ENCODE measurements at places on chromosomes 13 and 19.

DNA sequence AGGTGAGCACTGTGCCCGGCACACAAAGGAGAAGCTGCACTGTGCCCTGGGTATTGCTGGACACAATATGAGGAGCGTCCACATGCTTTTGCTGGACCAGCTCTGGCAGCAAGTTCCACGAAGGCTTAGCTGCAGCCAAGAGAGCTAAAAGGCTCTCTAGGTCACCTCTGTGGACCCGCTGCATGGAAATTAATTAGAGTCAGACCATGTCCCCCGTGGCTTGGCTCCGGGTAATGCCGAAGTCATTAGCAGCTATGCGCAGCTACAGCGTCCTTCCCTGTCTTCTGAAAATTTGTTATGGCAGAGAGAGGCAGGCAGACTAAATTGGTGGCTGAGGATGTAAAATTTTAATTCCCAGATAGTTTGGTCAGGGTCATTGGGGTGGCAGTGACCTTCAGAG lies 271.5 kb downstream of the SLC7A1 start:
- DNase-seq = no peak

GRCh38 chr19:12933287-12934072 lies at the start of gene FARSA:
TSS of gene FARSA (minus strand) at chr19:12933711. CDS start at chr19:12933696, 15 bp downstream.
- peak; percentile 90 for DNase-seq

DNA sequence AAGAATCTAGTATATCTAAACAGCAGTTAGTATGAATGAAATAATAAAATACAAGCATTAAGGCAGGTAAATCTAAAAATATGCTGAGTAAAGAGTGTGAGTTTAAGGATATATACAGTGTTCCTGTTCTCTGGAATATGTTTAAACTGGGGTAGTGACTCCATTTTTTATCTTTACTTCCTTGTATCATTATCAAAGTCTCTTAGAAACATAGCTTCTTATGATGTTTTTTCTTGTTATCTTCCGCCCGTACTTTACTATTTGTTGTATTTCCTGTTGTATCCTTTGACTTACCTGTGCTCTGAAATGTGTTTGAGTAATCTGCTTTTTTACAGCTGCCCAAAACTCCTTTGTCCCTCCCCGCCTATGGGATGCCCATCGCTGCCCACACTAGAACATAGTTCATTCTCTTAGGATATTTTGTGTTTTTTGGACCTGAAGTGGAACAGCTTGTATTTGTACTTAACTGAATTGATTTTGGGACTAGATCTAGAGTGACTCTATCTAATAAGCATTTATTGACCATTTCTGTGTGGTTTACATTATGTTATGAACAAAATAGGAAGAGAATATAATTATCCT lies 80.8 kb downstream of the PDS5B start:
- no peak for DNase-seq

DNA sequence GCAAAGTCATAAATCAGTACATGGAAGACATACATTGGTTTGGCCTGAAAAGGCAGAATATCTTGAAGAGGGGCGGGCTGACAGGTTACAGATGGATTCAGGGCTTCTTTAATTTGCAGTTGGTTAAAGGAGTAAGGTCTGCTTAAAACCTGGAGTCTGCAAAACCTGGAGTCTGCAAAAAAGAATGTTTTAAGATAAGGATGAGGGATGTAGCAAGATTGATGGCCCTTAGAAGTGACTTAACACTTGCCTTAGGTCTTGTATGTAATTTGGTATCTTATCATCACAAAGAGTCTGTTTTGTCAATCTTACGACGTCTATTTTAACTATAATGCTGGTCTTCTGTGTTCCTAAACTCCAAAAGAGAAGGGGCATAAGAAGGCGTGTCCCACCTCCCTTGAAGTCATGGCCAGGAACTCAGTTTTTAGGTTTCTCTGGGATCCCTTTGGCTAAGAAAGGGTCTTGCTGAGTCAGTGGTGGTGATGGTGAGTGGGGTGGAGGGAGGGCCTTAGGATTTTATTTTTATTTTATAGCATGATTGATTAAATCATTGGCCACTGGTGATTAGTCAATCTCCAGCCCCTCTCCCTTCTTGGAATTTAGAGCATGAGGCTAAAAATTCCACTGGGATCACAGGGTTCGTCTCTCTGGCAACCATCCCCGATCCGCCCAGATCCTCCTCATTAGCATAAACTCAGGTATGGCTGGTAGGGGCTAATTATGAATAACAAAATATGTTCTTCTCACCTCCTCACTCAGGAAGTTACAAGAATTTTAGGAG lies 10.1 kb upstream of the HAS1 start:
- no peak for DNase-seq

DNA sequence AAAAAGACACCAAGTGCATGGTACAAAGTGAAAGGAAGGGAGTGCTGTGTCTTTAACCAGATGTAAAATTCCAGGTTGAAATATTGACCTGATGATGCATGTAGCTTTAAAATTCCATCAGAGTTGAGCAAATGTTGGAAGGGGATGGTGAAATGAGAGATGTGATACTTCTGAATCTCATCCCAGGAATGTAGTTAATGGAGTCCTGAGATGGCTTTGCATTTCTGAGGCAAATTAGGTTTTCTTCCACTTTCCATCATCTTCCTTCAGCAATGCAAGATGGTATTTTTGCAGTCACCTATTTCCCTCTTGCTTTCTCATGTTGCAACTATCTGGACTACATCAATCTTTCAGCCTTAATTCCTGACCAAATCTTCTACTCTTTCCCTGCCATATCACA lies 194.1 kb upstream of the MIR17HG start:
- DNase-seq = no peak

DNA sequence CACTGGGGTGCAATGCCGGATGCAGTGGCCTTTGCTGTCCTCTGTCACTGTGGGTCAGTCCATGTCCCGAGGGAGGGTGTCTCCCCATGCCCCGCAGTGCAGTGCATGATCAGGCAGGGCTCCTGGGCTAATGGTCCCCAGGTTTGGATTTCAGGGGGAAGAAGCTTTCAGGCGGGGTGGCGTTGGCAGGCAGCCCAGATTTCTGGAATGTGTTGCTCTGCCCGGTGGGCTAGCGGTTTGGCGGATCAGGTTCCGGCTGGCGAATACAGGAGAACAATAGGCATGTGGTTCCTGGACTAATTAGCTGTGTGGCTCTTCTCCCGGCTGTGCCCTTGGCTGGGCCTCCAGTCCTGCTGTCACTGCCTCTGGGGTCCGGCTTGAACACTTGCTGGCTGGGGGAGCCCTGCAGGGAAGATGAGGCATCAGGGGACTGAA lies 141.3 kb downstream of the FGF9 start:
- DNase-seq = no peak

DNA sequence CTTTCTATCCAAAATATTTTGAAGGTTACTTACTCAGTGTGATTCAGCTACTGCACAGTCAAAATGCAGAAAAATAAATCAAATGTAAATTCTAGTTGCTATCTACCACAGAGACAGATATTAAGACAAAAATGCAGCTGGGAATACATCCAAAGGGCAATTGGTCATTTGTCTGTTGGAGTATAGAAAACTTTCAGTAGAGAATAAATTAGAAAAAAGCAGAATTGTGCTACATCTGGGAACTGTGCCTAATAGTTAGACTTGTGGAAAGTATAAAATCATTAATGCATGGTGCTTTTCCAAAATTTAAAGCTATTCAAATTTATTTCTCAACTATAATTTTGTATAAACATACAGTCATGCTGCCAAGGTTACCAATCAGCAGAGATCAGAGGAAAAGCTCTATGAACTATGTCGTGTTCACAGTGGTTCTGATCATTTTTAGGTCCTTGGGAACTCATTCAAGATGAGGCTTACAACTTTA lies 1635.8 kb downstream of the PCDH9 start:
- DNase-seq = no peak

DNA sequence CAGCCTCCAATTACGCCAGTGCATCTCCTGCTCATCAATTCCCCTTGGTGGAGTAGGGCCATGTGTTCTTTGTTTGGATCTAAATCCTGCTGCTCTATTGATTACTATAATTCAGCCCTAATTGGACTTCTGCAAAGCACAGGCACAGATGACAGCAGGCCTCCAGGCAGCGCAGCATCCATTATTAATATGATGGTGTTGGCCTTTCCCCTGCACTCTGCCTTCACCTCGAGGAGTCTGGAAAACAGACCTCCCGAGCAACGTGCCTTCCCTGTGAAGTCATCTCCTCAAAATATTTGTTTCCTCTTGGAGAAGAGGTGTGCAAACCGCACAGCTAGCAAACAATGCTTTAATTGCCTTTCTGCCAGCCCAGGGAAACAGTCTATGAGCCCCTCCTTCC lies 92.5 kb downstream of the UQCRFS1 start:
- DNase-seq = no peak

- DNase-seq = no peak
These were observed 1115.9 kb upstream of the PCDH9 start for GRCh38 chr13:68345963-68346531.

DNA sequence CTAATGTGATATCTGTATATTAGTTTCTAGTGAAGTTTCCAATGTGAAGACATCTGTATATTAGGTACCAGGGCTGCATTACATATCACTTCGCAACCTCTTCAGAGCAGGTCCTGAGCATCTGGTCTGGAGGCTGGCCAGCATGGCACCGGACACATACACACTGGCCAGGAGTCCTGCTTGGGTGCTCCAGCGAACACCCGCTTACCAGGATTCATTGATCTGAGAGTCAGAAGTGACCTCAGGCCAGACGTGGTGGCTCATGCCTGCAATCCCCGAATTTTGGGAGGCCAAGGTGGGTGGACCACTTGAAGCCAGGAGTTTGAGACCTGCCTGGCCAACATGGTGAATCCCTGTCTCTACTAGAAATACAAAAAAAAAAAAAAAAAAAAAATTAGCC lies 93.0 kb upstream of the IRS2 start:
- DNase-seq = no peak
